Stimulated activated naive CD4-positive, alpha-beta T cell (primary cell): ENCODE measurements at places on chromosomes 5 and 9.

DNA sequence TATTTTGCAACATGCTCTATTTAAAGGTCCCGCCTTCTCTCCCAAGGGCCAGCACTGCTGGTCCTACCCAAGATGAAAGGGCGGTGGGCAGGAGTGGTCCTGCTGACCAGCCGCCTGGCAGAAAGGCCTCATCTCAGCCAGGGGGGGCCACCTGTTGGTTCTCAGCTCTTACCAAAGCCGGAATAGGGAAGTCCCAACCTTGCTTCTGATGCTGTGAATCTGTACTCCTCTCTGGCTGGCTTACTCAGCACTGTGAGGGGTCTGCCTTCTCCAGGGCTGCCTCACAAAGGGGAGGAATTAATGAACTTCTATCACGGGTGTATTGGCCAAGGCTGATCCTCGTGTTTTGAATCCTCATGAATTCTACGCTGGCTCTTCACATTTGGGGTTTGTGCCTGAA, 13.6 kb upstream of the FAM240B start:
- DNase-seq: no peak

DNA sequence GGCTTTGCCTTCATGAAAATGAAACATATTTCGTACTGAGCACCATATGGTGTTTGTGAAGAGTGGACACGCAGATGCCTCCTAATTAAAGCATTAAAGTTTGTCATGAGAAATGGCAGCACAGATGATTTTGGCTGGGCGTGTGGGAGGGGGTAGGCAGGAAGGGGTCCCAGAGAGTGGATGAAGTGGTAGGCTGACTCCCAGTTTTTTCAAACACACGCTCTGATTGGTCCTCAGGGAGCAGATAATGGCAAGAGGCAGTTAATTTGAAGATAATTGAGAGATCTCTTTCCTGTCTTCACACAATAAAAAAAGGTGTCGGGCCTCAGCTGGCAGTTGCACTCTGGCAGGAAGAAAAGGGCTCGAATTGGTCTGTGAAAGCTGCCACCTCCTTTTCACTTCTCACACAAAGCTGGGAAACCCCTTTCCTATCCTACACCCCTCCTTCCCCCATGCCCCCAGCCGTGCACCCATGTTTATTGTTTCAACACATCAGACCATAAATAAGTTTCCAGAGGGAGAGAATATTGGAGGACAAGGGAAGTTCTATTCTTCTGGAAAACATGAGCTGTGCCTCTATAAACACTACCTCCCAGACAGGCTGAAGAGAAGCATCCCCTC, 429.6 kb downstream of the ARHGEF28 start:
- DNase-seq: no peak

- no peak for DNase-seq
Measured at GRCh38 chr5:35473589-35473988, 144.1 kb upstream of the SPEF2 start.

- DNase-seq: no peak
Measured at GRCh38 chr9:114250648-114251047, 72.2 kb upstream of the ORM1 start.

DNA sequence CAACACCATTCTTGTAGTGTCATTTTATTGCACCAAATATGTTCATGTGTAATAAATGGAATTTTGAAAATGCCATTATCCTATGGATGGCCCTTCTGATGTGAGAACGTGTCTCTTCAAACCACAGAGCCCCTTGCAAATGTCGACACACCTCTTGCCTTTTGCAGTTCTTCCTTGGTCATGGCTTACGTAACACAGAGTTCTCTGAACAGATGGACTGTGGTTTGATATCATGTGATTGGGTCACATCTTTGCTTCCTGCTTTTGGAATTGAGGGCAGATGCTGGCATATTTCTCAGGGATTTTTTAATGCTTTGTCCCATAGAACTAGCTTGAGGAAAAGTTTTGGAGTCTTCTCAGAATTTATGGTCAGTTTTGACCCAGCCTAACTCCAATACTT, 4.6 kb downstream of the TGFBR1 start:
- DNase-seq: no peak

DNA sequence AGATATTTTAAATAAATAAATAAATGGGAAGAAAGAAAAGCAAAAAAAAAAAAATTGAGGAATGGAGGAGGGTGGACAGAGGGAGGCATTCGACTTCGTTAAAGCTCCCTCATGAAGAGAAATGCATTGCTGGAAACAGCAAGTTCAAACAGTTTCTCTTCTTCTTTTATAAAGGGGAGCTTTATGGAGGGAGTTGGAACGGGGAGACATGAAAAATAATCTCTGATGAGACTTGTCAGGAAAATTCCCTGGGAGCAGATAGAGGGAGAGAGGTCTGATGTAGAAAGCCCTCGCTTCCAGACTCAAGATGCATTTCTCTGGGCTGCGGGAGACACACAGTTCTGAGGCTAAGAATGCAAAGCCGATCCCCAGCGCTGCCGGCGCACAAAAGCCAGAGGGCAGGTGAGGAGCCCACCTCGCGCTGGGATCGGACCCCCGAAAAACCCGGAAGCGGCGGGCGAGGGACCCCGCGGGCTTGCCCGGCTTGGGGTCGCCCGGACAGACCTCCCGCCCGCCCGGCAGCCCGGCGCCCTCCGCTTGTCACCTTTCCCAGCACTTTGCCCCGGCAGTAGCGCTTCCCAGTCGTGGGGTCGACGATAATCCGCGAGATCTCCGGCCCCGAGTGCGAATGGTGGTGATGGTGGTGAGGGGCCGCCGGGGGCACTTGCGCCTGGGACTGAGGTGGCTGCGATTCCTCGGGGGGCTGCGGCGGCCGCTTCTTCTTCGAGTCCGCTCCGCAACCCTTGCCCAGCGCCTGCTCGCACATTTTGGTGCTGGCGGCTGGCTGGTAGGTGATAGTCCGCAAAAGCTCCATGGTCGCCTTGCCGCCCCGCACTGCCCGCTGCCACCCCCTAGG, 512 bp downstream of the PLK2 start:
- no peak for DNase-seq
